ENCODE measurements at places on chromosomes 3 and 15.

DNA sequence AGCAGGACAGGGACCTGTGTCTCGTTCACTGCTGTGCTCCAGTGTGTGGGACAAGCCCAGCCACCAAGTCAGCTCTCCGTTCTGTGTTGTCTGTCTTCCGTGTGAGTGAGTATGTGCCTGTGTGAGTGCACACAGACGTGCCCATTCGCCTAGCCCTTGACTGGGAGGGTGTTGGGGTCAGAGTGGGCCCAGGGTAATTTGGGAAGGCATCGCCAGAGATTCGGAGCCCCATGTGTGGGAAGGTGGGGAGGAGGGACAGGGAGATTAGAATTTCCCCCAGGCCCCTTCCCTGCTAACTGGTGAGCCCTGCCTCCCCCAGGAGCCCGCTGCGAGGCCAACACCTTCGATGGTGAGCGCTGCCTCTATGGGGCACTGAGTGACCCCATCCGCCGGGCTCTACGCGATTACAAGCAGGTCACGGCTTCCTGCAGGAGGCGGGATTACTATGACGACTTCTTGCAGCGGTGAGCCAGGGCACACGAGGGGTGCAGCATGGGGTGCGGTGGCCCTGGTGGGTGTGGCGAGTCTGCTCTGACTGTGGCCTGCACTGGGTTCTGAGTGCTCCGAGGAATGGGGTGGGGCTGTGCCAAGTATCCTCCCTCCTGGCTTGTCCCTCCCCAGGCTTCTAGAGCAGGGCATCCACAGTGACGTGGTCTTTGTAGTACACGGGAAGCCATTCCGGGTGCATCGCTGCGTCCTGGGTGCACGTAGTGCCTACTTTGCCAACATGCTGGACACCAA, 3.1 kb downstream of the ABTB1 start:
- no peak for DNase-seq

GRCh38 chr3:8387571-8387970, 114.1 kb upstream of the LMCD1 start:
- no peak for DNase-seq

- no peak for DNase-seq
Observed at GRCh38 chr3:80007522-80007921, 239.7 kb upstream of the ROBO1 start.

GRCh38 chr3:89311581-89311980, 204.2 kb downstream of the EPHA3 start:
- DNase-seq, result no peak

- no peak for DNase-seq
Observed at GRCh38 chr3:6680119-6680806, 180.7 kb upstream of the GRM7 start.

DNA sequence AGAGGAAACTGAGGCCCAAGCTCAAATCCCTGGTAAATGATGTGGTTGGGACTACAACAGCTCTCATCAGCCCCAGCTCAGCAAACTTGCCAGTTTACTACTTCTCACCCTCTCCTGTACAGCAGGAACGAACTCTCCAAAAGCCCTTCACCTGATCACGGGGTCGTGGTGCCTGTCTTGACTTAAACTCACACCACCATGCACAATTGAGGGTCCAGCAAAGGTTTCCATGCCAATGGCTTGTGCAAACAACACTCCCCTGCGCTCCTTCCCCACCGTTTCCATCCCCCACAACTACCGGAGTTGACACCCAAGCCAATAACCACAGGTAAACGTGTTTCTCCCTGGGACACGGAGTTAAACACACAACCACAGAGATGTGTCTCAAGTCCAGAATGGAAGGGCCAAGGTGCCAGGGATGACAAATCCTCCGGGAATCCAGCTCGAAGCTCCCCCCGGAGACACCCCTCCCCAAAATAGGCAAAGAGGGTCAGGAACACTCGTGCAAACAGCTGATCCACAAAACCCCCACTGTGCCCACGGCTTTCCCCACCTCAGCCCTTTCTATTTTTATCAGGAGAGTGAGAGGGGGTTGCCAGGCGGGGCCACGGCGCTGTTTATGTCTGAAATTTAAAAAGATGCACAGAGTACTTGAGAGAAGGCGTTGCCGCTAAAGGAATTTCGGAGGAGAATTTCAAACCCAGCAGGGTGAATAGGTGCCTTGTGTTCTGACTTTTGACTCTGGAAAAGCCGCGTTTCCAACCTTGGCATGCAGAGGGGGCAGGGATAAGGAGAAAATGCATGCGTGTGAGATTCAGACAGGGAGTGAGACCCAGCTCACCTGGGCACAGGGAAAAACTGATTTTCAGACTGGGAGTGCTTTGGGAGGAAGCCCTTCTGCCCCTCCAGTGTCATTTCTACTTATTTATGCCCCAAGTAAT, 10.6 kb upstream of the ACAN start:
- DNase-seq, result no peak

GRCh38 chr3:193911784-193912340, 224.1 kb upstream of the HES1 start:
- no peak for DNase-seq

DNA sequence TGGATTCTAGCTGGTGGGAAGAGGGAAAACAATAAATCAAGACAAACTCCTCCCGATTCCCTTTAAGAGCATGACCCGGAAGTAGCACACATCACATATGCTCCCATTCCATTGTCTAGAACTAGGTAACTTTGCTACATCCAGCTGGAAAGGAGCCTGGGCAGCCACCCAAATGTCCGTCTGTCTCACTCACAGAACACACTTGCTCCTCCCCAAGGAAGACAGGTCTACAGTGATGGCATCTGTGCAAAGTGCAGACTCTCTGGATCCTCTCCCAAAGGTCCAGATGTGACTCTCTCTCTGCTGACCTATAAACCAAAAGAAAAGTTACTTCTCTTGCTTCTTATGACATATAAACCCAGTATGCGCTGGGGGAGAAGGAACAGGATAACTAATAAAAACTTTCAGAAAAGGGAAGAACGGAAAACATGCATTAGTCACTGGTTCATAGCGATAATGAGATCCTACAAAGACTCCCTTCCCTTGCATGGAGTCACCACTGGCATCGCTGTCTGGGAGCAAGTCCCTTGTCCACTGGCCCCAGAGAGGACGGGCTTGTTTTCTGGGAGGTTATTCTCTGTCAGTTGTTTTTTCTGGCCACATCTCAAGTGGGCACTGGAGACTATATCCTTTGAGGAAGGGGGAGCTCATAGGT, 29.8 kb upstream of the EPHB3 start:
- no peak for DNase-seq

DNA sequence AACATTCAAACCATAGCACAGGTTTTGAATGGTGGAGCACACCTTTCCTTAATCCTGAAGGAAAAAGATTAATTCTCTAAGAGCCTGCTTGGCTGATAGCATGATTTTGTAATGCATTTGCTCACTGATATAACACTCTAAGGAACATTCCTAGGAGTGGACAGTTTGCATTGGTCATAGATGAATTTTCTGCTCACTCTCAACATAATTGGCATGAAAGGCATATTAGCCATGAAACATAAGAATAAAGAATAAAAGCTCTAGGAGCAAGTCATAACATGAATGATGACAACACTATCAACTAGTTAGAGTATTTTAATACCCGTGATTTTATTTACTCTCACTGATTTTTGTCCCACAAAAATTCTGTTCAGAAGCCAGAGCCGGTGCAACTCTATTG, 34.3 kb upstream of the LRTM1 start:
- no peak for DNase-seq

GRCh38 chr15:101018016-101018415, 98.9 kb downstream of the LRRK1 start:
- no peak for DNase-seq

DNA sequence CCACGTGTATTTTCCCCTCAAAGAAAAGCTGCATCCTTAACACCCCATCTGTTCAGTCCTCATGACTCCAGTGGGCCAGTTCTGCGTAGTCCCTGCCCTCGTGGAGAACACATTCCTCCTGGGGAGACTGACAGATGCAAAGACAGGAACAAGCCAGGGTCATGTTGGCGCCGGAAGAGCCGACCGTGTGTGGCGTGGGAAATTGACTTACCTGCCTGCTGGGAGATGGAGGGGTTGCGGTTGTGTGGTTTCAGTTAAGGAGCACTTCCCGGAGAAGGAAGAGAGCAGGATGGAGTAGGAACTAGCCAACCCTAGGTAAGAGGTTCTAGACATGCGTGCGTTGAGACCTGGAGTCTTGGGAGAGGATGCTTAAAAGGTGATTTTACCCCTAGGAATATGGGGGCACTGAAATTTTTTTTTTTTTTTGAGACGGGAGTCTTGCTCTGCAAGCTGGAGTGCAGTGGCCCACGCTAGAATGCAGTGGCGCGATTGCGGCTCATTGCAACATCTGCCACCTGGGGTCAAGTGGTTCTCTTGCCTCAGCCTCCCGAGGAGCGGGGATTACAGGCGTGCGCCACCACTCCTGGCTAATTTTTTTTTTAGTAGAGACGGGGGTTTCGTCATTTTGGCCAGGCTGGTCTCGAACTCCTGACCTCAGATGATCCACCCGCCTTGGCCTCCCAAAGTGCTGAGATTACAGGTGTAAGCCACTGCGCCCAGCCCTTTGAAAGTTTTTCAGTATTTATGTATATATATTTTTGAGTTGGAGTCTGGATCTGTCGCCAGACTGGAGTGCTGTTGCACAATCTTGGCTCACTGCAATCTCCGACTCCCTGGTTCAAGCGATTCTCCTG, 1.4 kb downstream of the VHL start:
- no peak for DNase-seq

GRCh38 chr3:127034195-127034989, 51.5 kb downstream of the PLXNA1 start:
- no peak for DNase-seq

DNA sequence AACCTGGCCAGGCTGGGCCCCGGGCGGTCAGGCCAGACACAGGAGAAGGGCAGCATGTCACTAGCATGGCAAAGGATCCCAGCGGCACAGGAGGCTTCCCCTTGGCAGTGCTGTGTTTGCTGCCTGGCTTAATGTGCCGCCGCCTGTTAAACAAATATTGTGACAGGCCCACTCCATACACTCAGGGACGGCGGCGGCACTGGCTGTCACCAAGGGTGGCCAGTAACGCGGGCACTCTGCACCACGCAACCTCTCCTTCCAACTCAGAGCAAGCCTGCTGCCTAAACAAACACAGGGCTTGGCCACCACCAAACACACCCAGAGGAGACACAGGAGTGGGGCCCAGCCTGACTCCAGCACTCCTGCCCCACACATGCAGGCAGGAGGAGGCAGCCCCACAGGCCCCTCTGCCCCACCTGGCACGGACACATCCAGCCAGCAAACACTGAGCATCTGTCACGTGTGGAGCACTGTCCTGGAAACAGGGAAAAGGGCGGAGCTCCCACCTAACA, 48.0 kb downstream of the TPRA1 start:
- DNase-seq, result no peak

DNA sequence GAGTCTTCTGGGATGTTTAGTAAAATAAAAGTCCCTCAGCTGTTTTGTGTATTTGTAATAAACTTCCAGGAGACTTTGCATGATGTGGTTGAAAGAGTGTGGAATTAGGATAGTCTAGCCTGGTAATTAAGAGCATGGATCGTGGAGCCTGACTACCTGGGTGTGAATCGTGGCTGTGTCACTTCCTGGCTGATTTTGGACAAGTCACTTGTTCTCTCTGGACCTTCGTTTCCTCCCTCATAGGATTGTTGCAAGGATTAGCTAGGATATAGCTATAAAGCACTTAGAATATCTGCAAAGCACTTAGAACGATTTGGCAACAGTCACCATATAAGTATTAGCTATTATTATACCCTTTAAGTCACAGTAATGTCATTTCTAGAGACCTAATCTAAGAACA, 40.2 kb downstream of the SLMAP start:
- DNase-seq, result no peak

- no peak for DNase-seq
Observed at GRCh38 chr15:73030122-73030679, 22.1 kb upstream of the NEO1 start.

DNA sequence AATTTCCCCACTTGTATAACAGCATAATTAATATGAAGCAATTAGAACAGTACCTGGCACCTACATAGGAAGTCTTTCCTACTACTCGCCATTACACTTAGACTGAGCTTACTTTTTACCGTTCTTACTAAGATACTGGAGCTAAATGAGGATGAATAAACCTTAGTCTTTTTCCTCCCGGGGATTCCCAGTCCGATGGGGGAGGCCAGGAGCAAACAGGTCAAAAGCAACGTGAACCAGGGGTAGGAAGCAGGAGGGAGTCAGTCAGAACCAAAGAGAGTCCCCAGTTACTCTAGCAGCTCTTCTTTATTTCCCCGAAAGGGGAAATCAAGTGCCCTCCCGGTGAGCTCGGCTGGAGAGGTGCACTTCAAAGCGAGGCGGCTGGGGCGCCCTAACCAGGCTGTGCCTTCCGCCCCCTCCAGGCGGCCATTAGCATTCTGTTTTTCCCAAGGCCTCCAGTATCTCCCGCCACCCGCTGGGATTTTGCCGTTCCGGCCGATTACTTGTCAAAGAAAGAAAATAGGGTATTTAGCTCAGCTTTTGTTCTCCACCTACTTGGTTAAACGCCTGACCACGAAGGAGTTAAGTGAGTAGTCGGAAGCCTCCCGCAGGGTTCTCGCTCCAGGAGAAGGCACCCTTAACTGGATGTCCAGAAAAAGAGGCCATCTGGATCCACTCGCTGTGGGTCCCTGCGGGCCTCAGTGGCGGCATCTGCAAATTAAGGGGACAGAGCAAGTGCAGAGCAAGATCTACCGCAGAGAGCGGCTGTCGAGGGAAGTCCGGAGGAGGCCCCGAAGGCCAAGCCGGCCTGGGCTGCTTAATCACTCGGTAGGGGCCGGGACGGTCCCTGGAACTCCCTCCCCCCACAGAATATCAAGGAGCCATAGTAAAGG, 6.3 kb upstream of the EOMES start:
- no peak for DNase-seq

- DNase-seq, result peak; percentile 75
Observed at GRCh38 chr3:94004301-94004910, 24.0 kb downstream of the STX19 start.

GRCh38 chr3:31634476-31634875, 101.8 kb downstream of the STT3B start:
- DNase-seq, result no peak

- no peak for DNase-seq
Observed at GRCh38 chr3:185934767-185935464, 2.9 kb downstream of the TRA2B start.

- DNase-seq, result no peak
Observed at GRCh38 chr3:36172699-36173098, 207.6 kb upstream of the STAC start.

DNA sequence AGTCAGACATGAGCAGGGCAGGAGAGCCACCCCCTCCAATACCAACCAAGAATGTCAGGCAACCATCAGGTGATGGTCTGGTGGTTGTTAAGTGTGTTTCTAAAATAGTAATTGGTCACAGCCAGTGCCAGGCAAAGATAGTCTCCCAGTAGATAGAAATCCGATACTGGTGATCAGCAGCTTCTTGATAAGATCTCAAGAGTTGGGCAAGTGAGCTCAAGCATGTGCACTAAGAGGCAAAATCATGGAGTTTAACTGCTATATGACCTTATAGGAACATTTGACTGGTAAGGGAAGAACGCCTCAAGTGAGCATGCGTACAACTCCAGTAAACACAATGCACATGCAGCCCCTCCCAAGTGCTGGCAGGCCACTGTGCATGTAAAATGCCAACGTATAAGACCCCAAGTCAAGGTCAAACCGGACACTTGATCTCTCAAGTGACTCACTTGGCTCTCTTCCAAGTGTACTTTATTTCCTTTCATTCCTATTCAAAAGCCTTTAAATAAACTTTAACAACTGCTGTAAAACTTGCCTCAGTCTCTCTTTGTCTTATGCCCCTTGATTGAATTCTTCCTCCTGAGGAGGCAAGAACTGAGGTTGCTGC, 36.0 kb upstream of the CBLB start:
- DNase-seq, result no peak

All from Ammon's horn (tissue), 1 donor.